ENCODE measurements at places on chromosomes 3 and 15.
A peak's percentile ranks its signal among the peaks of the same experiment; 100 is the strongest.

- H3K4me3 ChIP-seq, result no peak overlapping the region
- no peaks in the 10 kb centered on the region for H3K36me3 ChIP-seq
- DNase-seq, result no peak
- H3K4me1 ChIP-seq, result no peaks in the 10 kb centered on the region
- H3K27ac ChIP-seq, result no peak overlapping the region
- no peaks in the 10 kb centered on the region for H3K27me3 ChIP-seq
Observed at GRCh38 chr3:134300520-134300919, 49.9 kb upstream of the RYK start.

- no peaks in the 10 kb centered on the region for H3K27me3 ChIP-seq
- no peak overlapping the region for H3K27ac ChIP-seq
- H3K4me3 ChIP-seq, result no peak overlapping the region
- peaks cover 12% of the 10 kb centered on the region for H3K4me1 ChIP-seq
- H3K36me3 ChIP-seq, result no peaks in the 10 kb centered on the region
Observed at GRCh38 chr3:141878326-141878725, 1.9 kb downstream of the ATP1B3 start.

DNA sequence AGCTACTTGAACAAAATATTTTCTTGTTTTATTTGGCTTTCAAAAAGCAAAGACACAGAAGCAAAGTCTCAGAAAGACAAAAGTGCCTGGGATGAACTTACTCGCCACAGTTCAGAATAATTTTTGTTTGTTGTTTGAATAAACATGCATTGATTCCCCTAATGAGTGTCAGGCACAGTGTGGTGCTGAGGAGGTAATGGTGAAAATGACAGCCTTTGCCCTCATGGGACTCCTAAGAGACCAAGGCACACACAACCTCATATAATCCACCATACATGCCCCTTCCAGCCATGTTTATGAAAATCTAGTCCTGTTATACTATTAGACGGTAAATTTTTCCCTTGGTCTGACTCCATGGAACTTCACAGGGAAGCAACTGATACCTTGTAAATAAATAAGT, 2.5 kb downstream of the GOLIM4 start:
- H3K36me3 ChIP-seq, result no peaks in the 10 kb centered on the region
- H3K27me3 ChIP-seq, result no peaks in the 10 kb centered on the region
- H3K27ac ChIP-seq, result no peak overlapping the region
- H3K4me3 ChIP-seq, result peak overlapping the region; percentile 3
- peaks cover 23% of the 10 kb centered on the region for H3K4me1 ChIP-seq

DNA sequence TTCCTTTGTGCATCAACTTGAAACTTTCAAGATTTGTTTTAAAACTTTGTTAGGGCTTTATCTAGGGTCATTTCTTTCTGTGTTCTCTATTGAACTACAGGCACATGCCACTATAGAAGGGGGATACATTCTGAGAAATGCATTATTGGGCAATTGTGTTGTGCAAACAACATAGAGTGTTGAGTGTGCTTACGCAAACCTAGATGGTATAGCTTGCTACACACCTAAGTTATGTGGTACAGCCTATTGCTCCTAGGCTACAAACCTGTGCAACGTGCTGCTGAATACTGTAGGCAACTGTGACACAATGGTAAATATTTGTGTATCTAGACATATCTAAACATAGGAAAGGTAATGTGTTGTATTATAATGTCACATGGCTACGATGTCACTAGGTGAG, 33.0 kb upstream of the KLF13 start:
- no peaks in the 10 kb centered on the region for H3K4me1 ChIP-seq
- H3K36me3 ChIP-seq, result no peaks in the 10 kb centered on the region
- H3K27me3 ChIP-seq, result no peaks in the 10 kb centered on the region

GRCh38 chr3:168285506-168285905, 189.8 kb upstream of the GOLIM4 start:
- no peak for DNase-seq
- H3K36me3 ChIP-seq, result no peaks in the 10 kb centered on the region
- no peaks in the 10 kb centered on the region for H3K4me1 ChIP-seq

- no peaks in the 10 kb centered on the region for H3K36me3 ChIP-seq
- no peaks in the 10 kb centered on the region for H3K27me3 ChIP-seq
- DNase-seq, result peak; percentile 16
- peak overlapping the region; percentile 23 for H3K27ac ChIP-seq
- H3K4me3 ChIP-seq, result no peak overlapping the region
- H3K4me1 ChIP-seq, result peaks cover 29% of the 10 kb centered on the region
Observed at GRCh38 chr3:39907981-39908380, 98.6 kb downstream of the MYRIP start.

GRCh38 chr15:30924353-30924752, 20.6 kb downstream of the FAN1 start:
- H3K4me1 ChIP-seq, result no peaks in the 10 kb centered on the region
- DNase-seq, result no peak
- no peak overlapping the region for H3K27ac ChIP-seq
- H3K36me3 ChIP-seq, result peaks cover 18% of the 10 kb centered on the region

Data from pancreas (tissue), 10 donors.